ENCODE measurements at places on chromosomes 7 and 10.

- DNase-seq = no peak
These were observed 96.2 kb downstream of the GLRX3 start for GRCh38 chr10:130232166-130233034.

GRCh38 chr10:25954851-25955250 lies 20.8 kb downstream of the MYO3A start:
- no peak for DNase-seq

DNA sequence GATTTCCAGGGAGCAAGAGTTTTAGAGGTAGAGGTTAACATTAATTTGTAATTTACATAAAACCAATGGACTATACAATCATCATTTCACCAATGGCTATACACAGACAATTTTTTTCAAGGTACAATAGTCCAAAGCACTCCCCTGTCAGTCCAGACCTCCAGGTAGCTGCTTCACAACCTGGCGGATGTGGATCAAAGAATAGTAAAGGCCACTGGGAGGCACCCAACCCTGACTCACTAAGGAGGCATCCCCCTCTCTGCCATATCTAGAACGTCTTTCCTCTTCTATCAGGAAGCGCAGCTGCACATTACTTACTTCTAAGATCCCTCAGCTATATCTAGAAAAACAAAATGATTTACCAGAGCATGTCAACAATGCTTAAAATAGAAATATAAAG lies 217.7 kb upstream of the AOAH start:
- DNase-seq = no peak

- no peak for DNase-seq
These were observed 47.7 kb downstream of the LRRC20 start for GRCh38 chr10:70334526-70335245.

- DNase-seq = no peak
These were observed 749.1 kb upstream of the SORCS1 start for GRCh38 chr10:107913317-107914294.

GRCh38 chr10:5404208-5405041 lies at the start of gene TUBAL3:
Gene TUBAL3, minus strand, starts transcription at chr10:5404828. Its CDS starts 36 bp downstream, at chr10:5404792.
- DNase-seq = no peak

DNA sequence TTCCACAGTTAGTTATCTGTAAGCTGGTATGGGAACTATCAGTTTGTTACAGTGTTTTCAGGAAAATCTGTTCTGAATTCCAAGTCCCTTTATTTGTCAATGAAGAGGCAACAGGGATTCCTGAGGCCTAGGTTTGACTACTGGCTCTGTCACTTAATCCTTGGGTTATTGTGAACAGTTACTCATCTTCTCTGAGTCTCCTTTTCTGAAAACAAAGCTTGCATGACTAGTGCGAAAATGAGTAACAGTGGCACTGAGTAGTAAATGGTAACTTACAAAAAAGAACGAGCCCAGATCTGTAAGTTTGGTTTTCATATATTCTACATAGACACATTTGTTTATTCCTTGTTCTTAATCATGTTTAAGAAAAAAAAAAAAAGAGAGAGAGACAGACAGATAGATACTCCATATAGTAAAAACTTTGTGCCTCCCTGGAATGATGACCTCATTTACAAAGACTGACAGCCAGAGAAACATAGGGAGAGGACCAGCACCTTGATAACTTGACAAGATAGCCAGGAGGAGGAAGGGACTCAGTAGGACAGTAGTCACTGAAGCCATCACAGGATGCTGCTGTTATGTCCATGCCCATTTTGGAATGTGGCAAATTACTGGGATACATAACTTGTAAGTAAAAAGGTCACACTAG lies 1.9 kb downstream of the MRPS33 start:
- DNase-seq = no peak

DNA sequence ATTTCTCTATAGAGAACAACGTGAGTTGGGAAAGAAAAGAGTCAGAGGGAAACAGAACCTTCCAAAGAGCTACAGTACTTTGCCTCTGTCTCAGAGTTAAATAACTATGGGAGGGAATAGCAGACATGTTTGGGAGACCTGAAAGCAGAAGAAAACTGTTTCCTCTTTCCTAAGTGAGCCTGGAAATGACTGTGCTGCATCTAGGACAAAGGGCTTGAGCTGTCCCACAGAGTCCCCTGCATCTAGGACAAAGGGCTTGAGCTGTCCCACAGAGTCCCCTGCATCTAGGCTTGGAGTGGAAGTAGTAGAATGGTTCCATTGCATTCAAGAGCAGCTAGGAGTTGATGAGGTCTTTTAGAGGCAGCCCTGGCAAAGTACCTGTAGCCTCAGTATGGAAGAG lies 149.7 kb downstream of the DKK1 start:
- no peak for DNase-seq

- DNase-seq = no peak
These were observed 939.6 kb downstream of the NRG3 start for GRCh38 chr10:82814635-82815034.

DNA sequence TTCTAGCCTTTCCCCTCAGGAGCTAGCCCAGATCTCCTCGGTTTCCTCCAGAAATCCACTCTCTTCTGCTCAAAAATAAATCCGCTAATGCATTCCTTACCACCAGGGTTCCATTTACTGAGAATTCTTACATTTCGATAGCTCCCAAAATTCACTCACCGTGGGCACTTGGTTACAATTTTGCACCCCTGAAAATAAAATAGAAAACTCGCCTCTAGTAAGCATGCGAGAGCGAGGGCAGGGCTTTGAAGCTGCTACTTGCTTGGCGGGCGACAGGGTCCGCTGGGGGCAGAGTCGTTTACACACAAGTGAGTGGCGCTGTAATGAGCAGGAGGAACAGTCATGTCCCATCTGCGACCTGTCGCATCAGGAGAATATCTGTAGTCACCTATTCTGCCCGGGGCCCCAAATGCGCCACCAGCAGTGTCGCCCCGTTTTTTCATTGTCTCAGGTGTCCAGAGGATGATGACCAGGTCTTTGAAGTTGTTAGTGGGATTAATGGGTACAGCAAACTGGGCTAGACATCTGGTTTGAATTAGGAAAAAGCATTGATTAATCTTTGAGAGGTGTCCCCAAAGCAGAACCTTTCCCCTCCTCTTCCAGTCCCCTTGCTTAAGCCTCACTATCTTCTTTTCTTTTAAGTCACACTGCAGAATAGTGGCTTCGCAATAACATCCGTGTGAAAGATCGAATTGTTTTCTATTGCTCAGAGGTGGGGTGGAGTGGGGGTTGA lies 1.2 kb upstream of the MEOX2 start:
- DNase-seq = no peak

DNA sequence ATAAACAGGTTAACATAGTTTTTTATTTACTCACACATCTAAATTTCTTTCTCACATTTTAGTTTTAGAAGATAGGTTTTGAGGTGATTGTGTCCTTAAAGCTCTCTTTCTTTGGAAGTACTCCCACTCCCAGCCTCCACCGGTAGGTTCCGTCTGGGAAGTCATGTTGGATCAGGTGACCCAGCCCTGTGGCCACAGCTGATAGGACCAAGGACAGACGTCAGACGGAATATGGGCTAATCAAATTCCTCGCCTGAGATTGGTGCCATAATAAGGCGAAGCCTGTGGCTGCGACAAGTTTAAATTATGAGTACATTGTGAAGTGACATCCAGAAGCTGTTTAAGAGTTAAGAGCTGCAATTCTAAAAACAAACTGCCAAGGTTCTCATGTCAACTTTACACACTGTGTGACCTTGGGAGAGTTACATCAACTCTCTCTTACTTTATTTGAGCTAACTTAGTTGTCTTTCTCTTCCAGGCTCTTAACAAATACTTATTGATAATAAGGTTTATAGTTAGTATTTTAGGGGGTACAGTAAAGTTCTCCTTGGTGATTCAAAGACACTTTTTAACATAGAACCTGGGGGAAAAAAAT lies 133.6 kb downstream of the NPY start:
- no peak for DNase-seq

DNA sequence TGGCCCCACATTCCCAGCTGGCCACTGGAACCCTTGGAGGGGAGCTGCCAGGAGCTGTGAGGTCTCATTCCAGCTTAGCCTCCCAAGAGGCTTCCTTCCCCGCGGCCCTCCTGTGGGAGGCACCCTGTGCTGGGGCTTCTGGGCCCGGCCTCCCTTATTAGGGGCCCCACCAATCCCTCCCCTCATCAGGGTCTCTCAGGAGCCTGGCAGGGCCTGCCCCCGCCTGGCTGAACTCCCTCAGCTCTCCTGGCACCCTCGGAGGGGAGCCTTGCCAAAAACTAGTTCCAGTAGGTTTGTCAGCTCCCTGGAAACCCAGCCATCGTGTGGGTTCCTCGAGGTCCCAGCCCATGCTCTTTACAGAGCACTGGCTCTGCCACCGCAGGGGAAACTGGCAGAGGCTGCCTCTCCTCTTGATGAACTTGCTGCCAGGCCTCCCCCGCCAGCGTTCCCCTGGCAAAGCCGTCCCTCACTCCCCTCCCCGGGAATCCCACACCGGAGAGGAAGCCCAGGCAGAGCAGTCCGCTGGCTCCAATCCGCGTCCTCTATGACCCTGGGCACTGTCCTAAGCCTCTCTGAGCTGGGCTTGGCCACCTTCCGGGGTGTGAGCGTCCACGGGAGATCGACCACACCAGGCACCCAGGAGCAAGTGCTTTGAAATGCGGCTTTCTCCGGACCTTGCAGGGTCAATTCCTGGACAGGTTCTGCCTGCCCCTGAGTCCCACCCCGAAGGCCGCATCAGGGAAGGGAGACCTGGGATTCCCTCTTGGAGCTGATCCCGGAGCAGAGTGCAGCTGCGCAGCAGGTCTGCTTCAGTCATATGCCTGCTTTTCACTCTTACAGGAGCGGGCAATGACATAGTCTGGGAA lies 139.8 kb downstream of the ARHGAP22 start:
- DNase-seq = no peak

DNA sequence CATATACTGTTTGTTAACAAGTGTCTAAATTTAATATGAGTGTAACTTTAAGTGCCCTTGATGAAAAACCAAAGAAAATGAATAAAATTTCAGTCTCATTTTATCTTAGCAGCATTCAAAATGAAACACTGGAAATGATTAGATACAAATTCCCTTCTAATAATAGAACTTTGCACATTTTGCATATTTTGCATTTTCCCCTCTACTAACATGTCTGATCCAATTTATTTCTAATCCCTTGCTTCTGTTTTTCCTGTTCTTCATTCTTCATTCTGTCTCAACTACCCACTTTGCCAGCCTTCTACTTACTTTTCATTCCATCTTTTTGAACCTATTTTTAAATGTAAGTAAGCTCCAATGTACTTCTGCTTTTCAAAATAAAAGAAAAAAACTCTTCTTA lies 42.7 kb upstream of the SEMA3D start:
- no peak for DNase-seq

- DNase-seq = no peak
These were observed 222.3 kb upstream of the ZWINT start for GRCh38 chr10:56583316-56583715.

- DNase-seq = no peak
These were observed 10.0 kb downstream of the SFTPD start for GRCh38 chr10:79938728-79939406.

DNA sequence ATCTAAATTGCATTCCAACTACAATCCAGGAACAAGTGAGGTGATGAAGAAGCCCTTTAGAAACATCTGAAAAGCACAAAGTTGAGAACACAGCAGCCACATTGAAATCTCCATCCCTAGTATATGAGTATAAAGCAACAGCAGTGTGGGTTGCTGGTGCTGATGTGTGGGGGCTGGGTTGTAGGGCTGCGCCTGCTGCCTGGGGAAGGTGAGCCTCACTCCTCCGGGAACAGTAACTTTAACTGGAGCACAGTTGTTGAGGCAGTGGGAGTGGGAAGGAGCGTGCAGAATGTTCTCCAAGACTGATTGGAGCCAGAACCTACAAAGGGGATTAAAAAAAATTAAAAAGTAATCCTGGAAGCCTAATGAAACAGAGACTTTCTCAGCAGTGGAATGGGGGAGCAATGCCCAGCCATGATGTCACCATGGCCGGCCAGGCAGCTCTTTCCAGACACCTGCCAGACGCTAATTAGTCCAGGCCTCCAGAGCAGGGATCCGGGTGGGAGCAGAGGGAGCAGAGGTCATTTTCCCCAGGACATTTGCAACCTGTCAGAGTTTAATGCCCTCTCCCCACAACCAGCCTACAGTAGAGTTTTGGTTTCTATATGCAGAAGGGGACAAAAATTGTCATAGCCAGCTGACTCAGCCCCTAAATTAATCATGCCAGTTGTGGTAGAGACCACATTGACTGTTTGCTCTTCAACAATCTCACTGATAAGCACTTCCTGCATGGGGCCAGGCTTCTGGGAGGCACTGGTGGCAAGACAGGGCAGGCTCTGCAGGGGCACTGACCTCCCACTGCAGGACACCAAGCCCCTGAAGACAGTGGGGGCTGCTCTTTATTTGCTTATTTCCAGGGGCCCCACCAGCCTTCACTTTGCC lies 133.0 kb upstream of the ZNF32 start:
- DNase-seq = no peak

- DNase-seq = no peak
These were observed 23.9 kb downstream of the CUL1 start for GRCh38 chr7:148722340-148723165.

GRCh38 chr10:50540826-50541122 lies 83.0 kb downstream of the SGMS1 start:
- DNase-seq = no peak

GRCh38 chr10:117275121-117275520 lies 34.2 kb downstream of the SLC18A2 start:
- no peak for DNase-seq

GRCh38 chr7:128742206-128742605 lies 3.0 kb downstream of the CALU start:
- DNase-seq = peak; percentile 56

DNA sequence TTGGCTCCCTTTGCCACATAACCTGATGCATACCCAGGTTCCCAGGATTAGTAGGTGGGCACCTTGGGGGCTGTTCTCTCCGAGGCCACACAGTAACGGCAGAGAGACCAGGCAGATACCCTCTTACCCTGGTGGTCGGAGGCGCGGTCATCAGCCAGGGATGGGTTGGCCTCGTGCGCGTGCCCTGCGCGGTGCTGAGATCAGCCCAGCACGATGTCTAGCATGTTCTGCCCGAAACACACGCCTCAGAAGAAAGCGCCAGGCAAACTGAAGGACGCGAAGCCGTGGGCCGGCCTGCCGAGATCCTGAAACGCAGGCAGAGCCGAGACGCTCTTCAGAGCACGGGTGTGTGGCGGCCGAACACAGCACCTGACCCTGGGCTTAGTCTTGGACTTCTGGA lies 34.7 kb upstream of the CFAP46 start:
- no peak for DNase-seq

GRCh38 chr7:106813705-106814305 lies 51.3 kb upstream of the PIK3CG start:
- DNase-seq = peak; percentile 3

- no peak for DNase-seq
These were observed 50.4 kb upstream of the EBF3 start for GRCh38 chr10:130014263-130015074.

DNA sequence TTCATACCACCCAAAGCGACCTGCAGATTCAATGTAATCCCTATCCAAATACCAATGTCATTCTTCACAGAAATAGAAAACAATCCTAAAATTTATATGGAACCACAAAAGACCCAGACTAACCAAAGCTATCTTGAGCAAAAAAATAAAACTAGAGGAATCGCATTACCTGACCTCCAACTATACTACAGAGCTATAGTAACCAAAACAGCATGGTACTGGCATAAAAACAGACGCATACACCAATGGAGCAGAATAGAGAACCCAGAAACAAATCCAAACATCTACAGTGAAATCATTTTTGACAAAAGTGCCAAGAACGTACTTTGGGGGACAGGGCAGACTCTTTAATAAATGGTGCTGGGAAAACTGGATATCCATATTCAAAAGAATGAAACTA lies 16.9 kb upstream of the CUL1 start:
- no peak for DNase-seq

Data from AG09309 (cell line).